ENCODE measurements at places on chromosomes 6 and 20.

- no peak for DNase-seq
Measured at GRCh38 chr6:146295695-146296094, 247.9 kb upstream of the RAB32 start.

DNA sequence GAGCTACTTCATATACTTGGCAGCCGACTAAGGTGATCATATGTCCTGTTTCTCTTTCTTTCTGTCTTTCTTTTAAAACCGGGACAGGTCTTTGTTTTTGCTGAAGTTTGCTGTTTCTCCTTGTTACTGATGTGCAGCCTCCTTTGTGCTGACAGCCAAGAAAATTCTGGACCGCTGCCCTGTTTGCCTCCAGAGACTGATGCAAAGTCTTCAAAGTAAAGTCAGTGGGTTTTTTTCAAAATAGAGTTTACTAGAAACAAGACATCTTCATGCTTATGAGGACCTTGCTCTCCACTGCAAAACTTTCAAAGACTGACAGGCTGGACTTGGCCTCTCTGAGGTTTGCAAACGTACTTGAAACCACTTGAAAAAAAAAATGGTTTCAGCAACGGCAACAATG lies 510.5 kb upstream of the MAP3K7 start:
- DNase-seq, result no peak

DNA sequence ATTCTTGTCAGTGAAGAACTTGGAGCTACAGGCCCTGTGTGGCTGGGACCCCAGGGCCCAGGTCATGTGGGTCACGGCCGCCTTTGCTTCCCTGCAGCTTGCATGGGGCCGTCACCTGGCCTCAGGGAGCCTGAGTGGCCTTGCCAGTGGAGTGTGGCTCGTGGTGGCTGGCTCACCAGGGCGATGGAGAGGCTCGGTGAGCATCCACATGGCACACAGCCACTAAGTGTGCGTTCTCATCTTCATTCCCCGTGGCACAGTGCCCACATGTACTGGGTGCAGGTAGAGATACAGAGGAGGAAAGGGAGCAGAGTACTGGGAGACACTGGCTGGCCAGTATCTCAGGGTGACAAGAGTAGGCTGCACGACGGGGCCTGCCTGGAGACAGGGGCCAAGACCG lies 21.5 kb downstream of the MANBAL start:
- no peak for DNase-seq

GRCh38 chr20:59023616-59024015 lies 4.4 kb downstream of the TUBB1 start:
- DNase-seq, result no peak

GRCh38 chr6:148440016-148440415 lies 97.4 kb downstream of the SASH1 start:
- DNase-seq, result no peak

DNA sequence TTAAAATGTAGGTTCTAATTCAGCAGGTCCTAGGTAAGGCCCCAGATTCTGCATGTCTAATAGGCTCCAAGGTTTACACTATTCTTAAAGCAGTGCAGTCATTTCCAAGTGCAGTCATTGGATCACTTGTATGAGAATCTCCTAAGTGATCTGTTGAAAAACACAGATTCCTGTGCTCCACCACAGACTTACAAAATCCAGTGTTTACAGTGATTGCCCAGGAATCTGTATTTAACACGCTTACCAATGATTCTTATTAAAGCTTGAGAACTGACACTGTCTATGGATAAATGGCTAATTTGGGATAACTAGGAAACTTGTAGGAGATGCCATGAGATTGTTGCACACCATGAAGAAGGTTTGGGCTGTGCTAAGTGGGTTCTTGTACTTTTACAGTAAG lies 104.6 kb upstream of the PLEKHG1 start:
- no peak for DNase-seq

- DNase-seq, result no peak
Measured at GRCh38 chr6:137673603-137674002, 179.4 kb upstream of the OLIG3 start.

DNA sequence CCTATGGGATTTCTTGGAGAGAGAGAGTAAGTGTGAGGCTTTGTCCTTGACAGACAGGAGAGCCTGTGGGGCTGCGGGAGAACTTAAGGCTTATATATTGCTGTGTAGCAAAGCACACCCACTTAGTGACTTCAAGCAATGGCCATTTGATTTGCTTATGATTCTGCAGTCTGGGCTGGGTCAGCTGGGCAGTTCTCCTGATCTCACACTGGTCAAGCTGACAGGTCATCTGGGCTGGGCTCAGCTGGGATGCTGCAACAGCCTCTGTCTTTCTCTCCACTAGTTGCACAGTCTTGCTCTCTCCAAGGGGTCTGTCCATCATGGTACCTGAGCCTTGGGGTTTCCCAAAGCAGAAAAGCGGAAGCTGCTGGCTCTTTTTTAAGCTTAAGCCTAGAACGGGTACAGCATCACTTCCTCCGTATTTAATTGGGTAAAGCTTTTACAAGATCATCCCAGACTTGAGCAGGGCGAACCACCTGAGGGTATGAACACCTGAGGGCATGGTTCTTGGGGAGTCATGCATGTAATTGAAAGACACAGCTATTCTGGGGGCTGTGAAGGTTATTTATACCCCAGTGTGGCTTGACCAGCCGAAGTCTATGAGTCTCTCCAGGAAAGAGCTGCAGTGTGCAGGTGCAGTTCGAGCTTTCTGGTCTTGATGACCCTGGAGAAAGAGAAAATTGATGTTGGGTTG lies 13.3 kb upstream of the GGTLC1 start:
- DNase-seq, result no peak

DNA sequence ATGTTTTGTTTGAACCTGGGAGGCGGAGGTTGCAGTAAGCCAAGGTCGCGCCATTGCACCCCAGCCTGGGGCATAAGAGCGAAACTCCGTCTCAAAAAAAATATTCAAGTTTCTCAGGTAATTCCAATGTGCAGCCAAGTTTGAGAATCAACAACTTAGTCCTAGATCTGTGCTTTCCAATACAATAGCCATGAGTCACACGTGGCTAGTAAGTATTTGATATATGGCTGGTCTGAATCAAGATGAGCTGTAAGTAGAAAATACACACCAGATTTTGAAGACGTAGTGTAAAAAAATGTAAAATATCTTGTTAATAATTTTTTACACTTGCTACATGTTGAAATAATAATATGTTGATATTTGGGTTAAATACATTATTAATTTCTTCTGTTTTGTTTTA lies 35.0 kb upstream of the BTBD3 start:
- no peak for DNase-seq

- DNase-seq, result no peak
Measured at GRCh38 chr20:51507216-51508036, 35.1 kb downstream of the NFATC2 start.

DNA sequence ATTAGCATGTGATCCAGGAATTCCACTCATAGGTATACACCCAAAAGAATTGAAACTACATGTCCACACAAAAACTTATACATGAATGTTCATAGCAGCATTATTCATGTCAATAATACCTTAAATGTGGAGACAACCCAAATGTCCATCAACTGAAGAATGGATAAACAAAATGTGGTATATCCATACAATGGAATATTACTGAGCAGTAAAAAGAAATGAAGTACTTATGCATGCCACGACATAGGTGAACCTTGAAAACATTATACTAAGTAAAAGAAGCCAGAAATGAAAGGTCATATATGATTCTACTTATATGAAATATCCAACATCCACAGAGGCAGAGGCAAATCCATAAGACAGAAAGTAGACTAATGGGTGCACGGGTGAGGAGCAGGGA lies 159.9 kb downstream of the UNC5CL start:
- DNase-seq, result no peak

All from HuH-7 (cell line).